Natural killer cell treated with Interleukin-12 subunit alpha and Interleukin-12 subunit beta and Interleukin-15 and Interleukin-18, amount 100 ng/mL, for 72 hours (primary cell): ENCODE measurements at places on chromosomes 16 and 17. TPM values are rescaled to one million over a fixed set of nuclear protein-coding genes. Genes with fewer than 3 reads are reported as not detected.

GRCh38 chr17:48541577-48542113 lies 3.3 kb downstream of the HOXB2 start:
- H3K27ac ChIP-seq, result peak overlapping the region; percentile 100
- H3K4me3 ChIP-seq, result peak overlapping the region; percentile 95
- H3K4me1 ChIP-seq, result peaks cover 28% of the 10 kb centered on the region
- no peak for DNase-seq
- H3K27me3 ChIP-seq, result no peaks in the 10 kb centered on the region

GRCh38 chr16:86354641-86355513 lies 155.4 kb upstream of the FOXF1 start:
- no peaks in the 10 kb centered on the region for H3K4me1 ChIP-seq
- no peak overlapping the region for H3K4me3 ChIP-seq
- no peak for DNase-seq
- no peak overlapping the region for H3K27ac ChIP-seq

GRCh38 chr17:35069311-35069710 lies 5.8 kb upstream of the RFFL start:
- H3K27ac ChIP-seq, result peak overlapping the region; percentile 90
- DNase-seq, result no peak
- H3K27me3 ChIP-seq, result no peaks in the 10 kb centered on the region
- H3K36me3 ChIP-seq, result peaks cover 18% of the 10 kb centered on the region

DNA sequence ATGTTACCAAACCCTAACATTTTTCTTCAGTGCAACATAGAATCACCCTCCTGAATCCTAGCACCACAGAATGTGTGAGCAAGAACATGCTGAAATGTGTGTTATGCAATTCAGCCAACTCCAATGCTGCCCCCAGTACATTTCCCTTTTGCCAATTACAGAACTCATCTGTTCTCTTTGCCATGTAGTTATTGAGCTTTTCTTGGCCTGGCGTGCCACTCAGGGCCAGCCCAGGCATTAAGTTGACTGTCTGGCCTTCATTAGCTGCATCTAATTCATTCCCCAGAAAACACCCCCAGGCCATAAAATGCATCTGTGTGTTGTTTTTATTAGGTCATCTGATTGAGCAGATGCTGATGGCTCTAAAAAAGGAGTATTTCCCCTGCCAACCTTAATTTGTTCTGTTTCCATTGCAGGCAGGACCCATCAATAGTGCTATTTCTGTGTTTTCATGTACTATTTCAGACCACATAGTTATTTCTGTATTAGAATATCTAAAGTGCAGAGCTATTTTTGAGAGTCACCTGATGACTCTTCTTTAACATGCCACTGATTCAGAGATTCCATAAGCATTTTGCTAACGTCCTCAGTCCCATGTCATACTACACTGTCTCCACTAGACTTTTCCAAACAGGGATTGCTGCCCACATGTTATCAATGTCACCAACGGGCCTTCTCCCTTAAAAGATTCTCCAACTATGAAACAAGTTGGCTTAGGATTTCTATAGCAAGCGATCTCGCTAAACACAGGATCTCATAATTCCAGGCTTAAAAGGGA lies 969.7 kb downstream of the CDH11 start:
- no peaks in the 10 kb centered on the region for H3K4me1 ChIP-seq
- H3K36me3 ChIP-seq, result no peaks in the 10 kb centered on the region
- no peak overlapping the region for H3K4me3 ChIP-seq

The KRT12 gene
- not detected for total RNA-seq

GRCh38 chr16:84925092-84925772 lies 86.1 kb downstream of the ZDHHC7 start:
- H3K36me3 ChIP-seq, result no peaks in the 10 kb centered on the region
- peaks cover 6% of the 10 kb centered on the region for H3K4me1 ChIP-seq
- no peak overlapping the region for H3K4me3 ChIP-seq
- no peaks in the 10 kb centered on the region for H3K27me3 ChIP-seq

- no peak overlapping the region for H3K4me3 ChIP-seq
- peaks cover 5% of the 10 kb centered on the region for H3K27me3 ChIP-seq
- H3K4me1 ChIP-seq, result no peaks in the 10 kb centered on the region
- no peaks in the 10 kb centered on the region for H3K36me3 ChIP-seq
- DNase-seq, result no peak
These were observed 58.3 kb upstream of the DHX40 start for GRCh38 chr17:59506894-59507726.

The KATNB1 gene
- total RNA-seq, result 33.7 TPM

- H3K27me3 ChIP-seq, result peaks cover 2% of the 10 kb centered on the region
- DNase-seq, result no peak
- H3K4me3 ChIP-seq, result no peak overlapping the region
- no peak overlapping the region for H3K27ac ChIP-seq
These were observed 3.2 kb upstream of the PRSS21 start for GRCh38 chr16:2813771-2814221.

GRCh38 chr17:45394091-45394490 lies 38.6 kb downstream of the ARHGAP27 start:
- H3K27me3 ChIP-seq, result no peaks in the 10 kb centered on the region
- H3K36me3 ChIP-seq, result peaks cover 7% of the 10 kb centered on the region
- no peak for DNase-seq
- no peak overlapping the region for H3K27ac ChIP-seq
- H3K4me1 ChIP-seq, result peaks cover 26% of the 10 kb centered on the region

The TBC1D28 gene
- total RNA-seq, result not detected

GRCh38 chr16:35365675-35366074 lies 1906.3 kb downstream of the TP53TG3F start:
- no peaks in the 10 kb centered on the region for H3K36me3 ChIP-seq
- no peaks in the 10 kb centered on the region for H3K4me1 ChIP-seq
- H3K27ac ChIP-seq, result no peak overlapping the region
- no peak for DNase-seq

DNA sequence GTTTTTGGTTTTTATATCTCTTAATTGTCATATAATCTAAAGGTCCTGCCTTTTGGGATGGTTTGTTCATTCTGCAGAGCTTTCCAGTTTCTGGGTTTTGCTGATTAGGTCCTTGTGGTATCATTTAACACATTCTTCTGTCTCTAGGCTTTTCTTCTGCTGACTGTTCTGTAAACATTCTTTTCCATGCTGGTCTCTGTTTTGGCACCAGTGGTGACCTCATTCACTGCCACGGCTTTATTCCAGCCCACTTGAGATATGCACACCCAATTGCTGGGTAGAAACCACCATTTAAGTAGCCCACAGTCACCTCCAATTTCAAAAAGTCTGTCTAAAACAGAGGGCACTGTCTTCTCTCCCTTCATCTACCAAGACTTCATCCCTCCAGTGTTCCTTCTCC lies 31.1 kb upstream of the COX10 start:
- DNase-seq, result no peak
- peaks cover 11% of the 10 kb centered on the region for H3K36me3 ChIP-seq
- H3K4me3 ChIP-seq, result no peak overlapping the region
- no peaks in the 10 kb centered on the region for H3K27me3 ChIP-seq
- H3K27ac ChIP-seq, result no peak overlapping the region

DNA sequence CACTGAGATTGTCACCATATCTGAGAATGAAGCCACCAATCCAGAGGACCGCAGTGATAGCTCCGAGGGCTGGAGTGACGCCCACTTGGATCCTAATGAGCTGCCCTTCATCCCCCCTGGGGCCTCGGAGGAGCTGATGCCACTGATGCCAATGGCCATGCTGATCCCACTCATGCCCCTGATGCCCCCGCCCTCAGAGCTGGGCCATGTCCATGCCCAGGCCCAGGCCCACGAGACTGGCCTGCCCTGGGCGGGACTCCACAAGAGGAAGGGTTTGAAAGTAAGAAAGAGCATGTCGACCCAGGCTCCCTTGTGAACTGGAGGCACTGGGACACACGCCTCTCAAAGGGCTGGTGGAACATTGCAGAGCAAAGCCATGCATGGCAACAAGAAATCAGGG lies 2.0 kb downstream of the SPPL2C start:
- no peak overlapping the region for H3K4me3 ChIP-seq
- peaks cover 5% of the 10 kb centered on the region for H3K27me3 ChIP-seq
- DNase-seq, result peak; percentile 50
- no peaks in the 10 kb centered on the region for H3K4me1 ChIP-seq

The MLKL gene
- total RNA-seq, result 17.1 TPM

- peak; percentile 67 for DNase-seq
- H3K27ac ChIP-seq, result peak overlapping the region; percentile 93
- H3K36me3 ChIP-seq, result peaks cover 19% of the 10 kb centered on the region
- H3K4me1 ChIP-seq, result peaks cover 54% of the 10 kb centered on the region
- peak overlapping the region; percentile 94 for H3K4me3 ChIP-seq
These were observed 802 bp downstream of the CYLD start for GRCh38 chr16:50742576-50743200.

The KRT17 gene
- total RNA-seq, result not detected

- H3K4me1 ChIP-seq, result peaks cover 3% of the 10 kb centered on the region
- H3K27me3 ChIP-seq, result no peaks in the 10 kb centered on the region
- no peak for DNase-seq
- no peak overlapping the region for H3K4me3 ChIP-seq
- H3K36me3 ChIP-seq, result peaks cover 4% of the 10 kb centered on the region
These were observed 15.1 kb downstream of the ETV4 start for GRCh38 chr17:43531082-43531378.

The CES5A gene
- not detected for total RNA-seq

The TOM1L2 gene
- 17.8 TPM for total RNA-seq

The KRT13 gene
- not detected for total RNA-seq
